Vein endothelial cell (primary cell): ENCODE measurements at places on chromosomes 11 and 22. TPM values are rescaled to one million over a fixed set of nuclear protein-coding genes. Genes with fewer than 3 reads are reported as not detected.

Gene MSANTD4
- total RNA-seq = 18.6 and 19.2 TPM in 2 replicates

Gene CDC42BPG
- 0.33 and 0.38 TPM in 2 replicates for total RNA-seq

Gene SLC22A6
- not detected in 2 replicates for total RNA-seq

Gene MMP20
- not detected in 2 replicates for total RNA-seq

Gene TMEM151A
- total RNA-seq = not detected in 2 replicates

Gene OR2D2
- total RNA-seq = 0.48 TPM in 1 of 2 replicates, not detected in the other

Gene TBX10
- not detected in 2 replicates for total RNA-seq

Gene RIMBP3C
- total RNA-seq = 0.19 TPM in 1 of 2 replicates, not detected in the other

Gene MIOX
- not detected in 2 replicates for total RNA-seq

Gene STX5
- 33.0 and 43.1 TPM in 2 replicates for total RNA-seq

Gene TPBGL
- total RNA-seq = under 0.01 TPM in 1 of 2 replicates, not detected in the other

Gene C11orf86
- total RNA-seq = not detected in 2 replicates

Gene FAM180B
- not detected in 2 replicates for total RNA-seq

Gene OR10D3
- total RNA-seq = not detected in 2 replicates

Gene MS4A7
- total RNA-seq = not detected in 2 replicates

Gene OR4S1
- not detected in 2 replicates for total RNA-seq

Gene C11orf91
- 0.33 TPM in 1 of 2 replicates, not detected in the other for total RNA-seq

Gene SCUBE2
- total RNA-seq = 0.38 and 0.65 TPM in 2 replicates

Gene OR5D13
- not detected in 2 replicates for total RNA-seq

Gene CBL
- 23.2 and 33.1 TPM in 2 replicates for total RNA-seq

Gene FCHSD2
- 23.8 and 24.1 TPM in 2 replicates for total RNA-seq

Gene OR52A1
- not detected in 2 replicates for total RNA-seq

Gene PPARA
- total RNA-seq = 8.2 and 10.7 TPM in 2 replicates

Gene PARVG
- under 0.01 and 0.33 TPM in 2 replicates for total RNA-seq

Gene OR52I1
- not detected in 2 replicates for total RNA-seq
